ENCODE measurements at places on chromosomes 16 and 17.

GRCh38 chr17:35089586-35090296, 26.2 kb upstream of the RFFL start:
- DNase-seq = peak; percentile 26

- no peak for DNase-seq
These were observed 469 bp downstream of the AMZ2 start for GRCh38 chr17:68248199-68248825.

GRCh38 chr16:69917739-69918138, 33.4 kb upstream of the CLEC18A start:
- no peak for DNase-seq

DNA sequence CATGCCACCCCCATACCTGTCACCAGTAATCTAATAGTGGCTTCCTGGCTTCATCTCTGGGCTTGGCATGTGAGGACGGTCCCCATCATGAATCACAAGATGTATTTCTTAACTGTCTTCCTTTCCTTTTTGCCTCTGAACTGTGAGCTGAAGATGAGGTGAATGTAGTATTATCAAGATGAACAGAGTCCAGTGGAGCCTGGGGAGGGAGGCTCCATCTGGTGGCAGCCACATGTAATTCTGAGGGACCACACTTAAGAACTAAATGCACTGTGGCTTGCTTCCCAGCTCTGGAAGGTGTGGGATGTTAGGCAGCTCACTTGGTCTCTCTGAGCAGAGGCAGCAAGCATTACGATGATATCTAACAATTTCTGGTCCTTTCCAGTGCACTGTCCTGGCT, 354.9 kb upstream of the ASIC2 start:
- DNase-seq = no peak

GRCh38 chr16:20763461-20764232, at the start of gene ACSM3:
Gene ACSM3, plus strand, starts transcription at chr16:20764014. Its CDS starts 6,021 bp downstream, at chr16:20770035.
- peak; percentile 65 for DNase-seq

DNA sequence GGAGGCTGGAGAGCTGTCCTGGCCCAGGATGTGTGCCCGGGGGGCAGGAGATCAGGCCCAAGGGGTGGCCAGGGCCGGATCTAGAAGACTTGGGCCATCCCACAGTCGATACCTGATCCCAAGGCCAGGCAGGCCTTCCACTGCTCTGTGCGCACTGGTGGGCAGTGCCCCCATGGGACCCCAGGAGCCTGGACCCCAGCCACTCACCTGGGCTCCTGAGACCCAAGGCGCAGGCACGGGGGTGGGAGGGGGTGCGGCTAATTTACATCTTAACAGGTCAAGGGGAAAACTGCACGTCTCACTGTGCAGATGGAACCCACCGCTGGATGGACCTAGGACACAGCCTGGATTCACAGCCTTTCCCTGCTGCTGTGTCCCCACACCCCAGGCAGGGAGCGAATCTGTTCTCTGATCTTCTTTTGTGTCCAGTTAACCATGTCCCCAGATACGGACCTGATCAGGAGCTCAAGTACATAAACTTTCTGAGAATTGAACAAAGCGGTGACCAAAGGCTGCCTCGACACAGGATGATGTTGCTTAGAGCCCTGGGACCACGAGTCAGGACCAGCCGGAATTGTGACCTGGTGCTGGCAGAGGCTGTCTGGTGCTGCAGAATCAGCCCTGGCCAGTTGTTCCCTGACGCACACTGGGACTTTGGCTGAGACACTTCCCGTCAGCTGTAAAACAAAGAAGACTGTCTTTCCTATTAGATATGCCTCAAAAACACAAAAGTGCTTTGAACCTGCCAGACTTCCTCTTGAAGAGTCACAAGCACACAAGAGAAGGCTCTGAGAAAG, 60.6 kb downstream of the TNFRSF13B start:
- no peak for DNase-seq

DNA sequence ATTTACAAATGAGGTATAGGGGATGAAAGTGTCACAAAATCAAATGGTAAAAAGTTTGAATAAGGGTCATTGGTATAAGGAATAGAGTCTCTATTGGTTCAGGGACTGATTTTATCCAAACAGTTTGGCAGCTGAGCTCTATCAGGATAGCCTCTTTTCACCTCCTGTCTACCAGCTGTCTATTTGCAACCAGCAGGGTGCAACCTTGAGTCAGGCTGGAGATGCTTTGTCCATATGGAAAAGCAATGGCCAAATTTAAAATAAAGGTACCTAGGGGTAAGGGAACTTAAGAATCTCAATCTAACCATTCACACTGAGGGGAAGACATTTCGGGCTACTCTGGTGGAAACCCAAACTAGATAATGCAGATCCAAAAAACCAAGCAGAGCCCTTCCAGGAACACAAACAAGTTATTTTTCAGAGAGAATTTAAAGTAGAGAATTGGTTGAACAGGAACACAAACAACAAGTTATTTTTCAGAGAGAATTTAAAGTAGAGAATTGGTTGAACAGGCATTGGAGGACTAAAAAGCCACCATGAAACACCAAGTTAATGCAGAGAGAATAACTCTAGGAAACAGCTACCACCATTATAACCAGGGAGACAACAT, 12.6 kb upstream of the CA10 start:
- no peak for DNase-seq

- DNase-seq = no peak
These were observed 65.9 kb downstream of the CEP95 start for GRCh38 chr17:64572682-64573154.

DNA sequence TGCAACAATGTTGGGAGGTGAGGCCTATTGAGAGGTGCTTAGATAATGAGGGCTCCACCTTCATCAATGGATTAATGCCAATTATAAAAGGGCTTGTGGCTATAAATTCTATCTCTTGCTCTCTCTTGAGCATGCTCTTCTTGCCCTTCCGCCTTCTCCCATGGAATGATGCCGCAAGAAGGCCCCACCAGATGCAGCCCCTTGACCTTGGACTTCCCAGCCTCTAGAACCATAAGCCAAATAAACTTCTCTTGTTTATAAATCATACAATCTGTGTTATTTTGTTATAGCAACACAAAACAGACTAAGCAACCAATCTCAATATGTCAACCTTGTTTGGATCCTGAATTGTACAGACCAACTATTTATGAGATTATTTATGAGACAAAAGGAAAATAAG, 20.0 kb downstream of the MYH10 start:
- no peak for DNase-seq

Data from activated T-helper 2 cell treated with anti-CD3 and anti-CD28 coated beads, Interferon-gamma antibody, Interleukin-2, Interleukin-4, amounts not matched to agents 10 μg/mL and 5 μg/mL and 100 μg/mL, durations not matched to agents 14 hours and 24 hours and 36 hours (primary cell).